ENCODE measurements at places on chromosomes 6 and 20. TPM values are rescaled to one million over a fixed set of nuclear protein-coding genes. Genes with fewer than 3 reads are reported as not detected.

- no peaks in the 10 kb centered on the region for H3K27me3 ChIP-seq
- DNase-seq: no peak
- H3K4me3 ChIP-seq: no peak overlapping the region
- H3K4me1 ChIP-seq: no peaks in the 10 kb centered on the region
Observed at GRCh38 chr6:8993111-8993510, 557.8 kb upstream of the SLC35B3 start.

Gene EYA4
- total RNA-seq: 48.3 TPM

GRCh38 chr20:46122071-46122470 is 4.0 kb downstream of the CD40 start:
- DNase-seq: no peak
- H3K27me3 ChIP-seq: no peaks in the 10 kb centered on the region
- H3K4me3 ChIP-seq: no peak overlapping the region
- no peak overlapping the region for H3K27ac ChIP-seq
- peaks cover 11% of the 10 kb centered on the region for H3K4me1 ChIP-seq

- peak overlapping the region; percentile 83 for H3K27ac ChIP-seq
- H3K4me1 ChIP-seq: peaks cover 58% of the 10 kb centered on the region
- no peak for DNase-seq
Observed at GRCh38 chr20:1392443-1392692, 486 bp downstream of the FKBP1A start.

Gene SPATA25
- total RNA-seq: 2.4 TPM

All from psoas muscle (tissue), 8 donors.